Thoracic aorta (tissue), 2 donors: ENCODE measurements at places on chromosomes 1 and 21. TPM values are rescaled to one million over a fixed set of nuclear protein-coding genes. Genes with fewer than 3 reads are reported as not detected.

Gene DSCAM
- total RNA-seq, result not detected

GRCh38 chr1:40877698-40878097 is 15.5 kb upstream of the CITED4 start:
- H3K36me3 ChIP-seq, result no peaks in the 10 kb centered on the region
- DNase-seq, result peak; percentile 77
- H3K27ac ChIP-seq, result peak overlapping the region; percentile 89
- no peaks in the 10 kb centered on the region for H3K27me3 ChIP-seq
- H3K4me3 ChIP-seq, result no peak overlapping the region
- peaks cover 16% of the 10 kb centered on the region for H3K4me1 ChIP-seq

DNA sequence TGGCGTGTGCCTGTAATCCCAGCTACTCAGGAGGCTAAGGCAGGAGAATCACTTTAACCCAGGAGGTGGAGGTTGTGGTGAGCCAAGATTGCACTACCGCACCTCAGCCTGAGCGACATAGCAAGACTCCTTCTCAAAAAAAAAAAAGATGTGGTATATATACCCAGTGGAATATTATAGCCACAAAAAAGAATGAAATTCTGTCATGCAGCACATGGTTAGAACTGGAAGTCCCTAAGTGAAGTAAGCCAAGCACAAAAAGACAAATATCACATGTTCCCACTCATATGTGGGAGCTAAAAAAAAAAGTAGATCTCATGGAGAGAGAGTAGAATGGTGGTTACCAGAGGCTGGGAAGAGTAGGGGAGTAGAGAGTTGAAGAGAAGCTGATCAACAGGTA is 18.7 kb downstream of the PSMB4 start:
- no peak for DNase-seq
- H3K27ac ChIP-seq, result no peak overlapping the region
- no peak overlapping the region for H3K4me3 ChIP-seq
- peaks cover 33% of the 10 kb centered on the region for H3K36me3 ChIP-seq
- no peaks in the 10 kb centered on the region for H3K4me1 ChIP-seq

- H3K27ac ChIP-seq, result no peak overlapping the region
- H3K36me3 ChIP-seq, result no peaks in the 10 kb centered on the region
- DNase-seq, result no peak
- H3K4me1 ChIP-seq, result no peaks in the 10 kb centered on the region
Measured at GRCh38 chr1:30513396-30514136, 209.8 kb downstream of the MATN1 start.

DNA sequence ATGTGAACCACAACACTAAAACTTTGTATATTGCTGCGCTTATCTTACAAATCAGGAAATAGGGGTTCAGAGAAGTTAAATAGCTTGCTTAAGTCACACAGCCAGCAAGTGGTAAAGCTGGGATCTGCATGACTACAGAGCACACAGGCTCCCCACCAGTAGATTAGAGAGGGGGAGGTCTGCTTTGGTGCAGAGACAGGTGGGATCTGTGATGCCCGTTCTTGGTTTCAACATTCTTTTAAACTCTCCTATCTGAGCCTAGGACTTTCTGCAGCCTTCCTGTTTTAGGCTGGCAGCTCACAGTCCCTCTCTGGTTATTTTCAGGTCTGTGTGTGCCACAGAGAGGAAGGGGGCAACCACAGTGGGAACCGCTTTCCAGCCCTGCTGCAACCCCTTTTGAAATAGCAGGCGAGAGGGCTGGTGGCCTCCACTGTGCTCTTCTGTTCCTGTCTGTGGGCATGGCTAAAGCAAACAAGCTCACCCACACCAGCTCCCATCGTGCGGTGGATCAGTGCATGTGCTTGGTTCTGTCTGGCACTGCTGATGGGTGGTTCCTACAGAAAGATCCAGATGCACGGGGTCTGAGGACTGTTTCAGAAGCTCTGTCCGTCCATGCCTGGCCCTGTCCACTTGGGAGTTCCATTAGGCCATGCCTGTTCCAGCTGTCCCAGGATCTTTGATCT is 1.7 kb upstream of the IL6R start:
- peaks cover 28% of the 10 kb centered on the region for H3K4me1 ChIP-seq
- H3K27me3 ChIP-seq, result no peaks in the 10 kb centered on the region
- H3K36me3 ChIP-seq, result no peaks in the 10 kb centered on the region
- DNase-seq, result no peak
- H3K27ac ChIP-seq, result no peak overlapping the region
- no peak overlapping the region for H3K4me3 ChIP-seq

DNA sequence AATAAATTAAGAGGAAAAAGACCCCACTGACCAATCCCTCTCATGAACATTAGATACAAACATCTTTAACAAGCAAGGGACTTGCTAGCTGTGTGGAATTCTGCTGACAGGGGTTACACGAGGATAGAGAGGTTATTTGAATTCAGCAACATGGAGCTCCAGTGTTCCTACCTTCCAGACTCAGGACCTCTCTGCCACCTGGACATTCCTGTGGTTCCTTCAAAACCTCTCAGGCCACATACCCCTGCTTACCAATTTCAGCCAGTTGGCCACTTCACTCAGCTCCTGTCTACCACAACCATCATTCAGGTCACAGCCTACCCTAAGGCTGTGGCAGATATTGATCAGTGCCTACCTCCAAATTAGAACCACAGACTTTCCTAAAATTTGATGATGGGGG is 147.5 kb downstream of the RRAGC start:
- no peak overlapping the region for H3K4me3 ChIP-seq
- H3K4me1 ChIP-seq, result no peaks in the 10 kb centered on the region
- no peaks in the 10 kb centered on the region for H3K27me3 ChIP-seq
- no peaks in the 10 kb centered on the region for H3K36me3 ChIP-seq

GRCh38 chr1:51867479-51868232 is 10.9 kb downstream of the NRDC start:
- H3K36me3 ChIP-seq, result no peaks in the 10 kb centered on the region
- no peak for DNase-seq
- no peak overlapping the region for H3K4me3 ChIP-seq
- no peaks in the 10 kb centered on the region for H3K27me3 ChIP-seq
- peaks cover 9% of the 10 kb centered on the region for H3K4me1 ChIP-seq

DNA sequence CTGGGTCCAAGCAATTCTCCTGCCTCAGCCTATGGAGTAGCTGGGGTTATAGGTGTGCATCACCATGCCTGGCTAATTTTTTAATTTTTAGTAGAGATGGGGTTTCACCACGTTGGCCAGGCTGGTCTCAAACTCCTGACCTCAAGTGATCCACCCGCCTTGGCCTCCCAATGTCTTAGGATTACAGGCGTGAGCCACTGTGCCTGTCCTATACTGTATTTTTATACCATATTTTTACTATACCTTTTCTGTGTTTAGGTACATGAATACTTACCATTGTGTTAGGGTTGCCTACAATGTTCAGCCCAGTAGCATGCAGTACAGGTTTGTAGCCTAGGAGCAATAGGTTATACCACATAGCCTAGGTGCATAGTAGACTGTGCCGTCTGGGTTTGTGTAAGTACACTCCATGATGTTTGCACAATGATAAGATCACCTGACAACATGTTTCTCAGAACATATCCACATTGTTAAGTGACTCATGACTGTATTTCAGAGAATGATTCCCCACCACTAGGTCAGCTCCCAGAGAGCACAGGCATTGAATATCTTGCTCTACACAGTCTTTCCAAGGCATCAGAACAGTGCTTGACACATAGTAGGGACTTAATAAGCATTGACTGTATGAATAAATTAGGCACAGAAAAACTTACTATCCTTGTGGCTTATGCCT is 6.0 kb upstream of the CITED4 start:
- DNase-seq, result no peak
- no peak overlapping the region for H3K27ac ChIP-seq
- H3K36me3 ChIP-seq, result no peaks in the 10 kb centered on the region
- H3K4me3 ChIP-seq, result no peak overlapping the region
- no peaks in the 10 kb centered on the region for H3K4me1 ChIP-seq
